T-helper 17 cell (primary cell): ENCODE measurements at places on chromosomes 7 and 10. TPM values are rescaled to one million over a fixed set of nuclear protein-coding genes. Genes with fewer than 3 reads are reported as not detected.

Gene EFCAB10
- total RNA-seq: 1.0 TPM

Gene PON3
- not detected for total RNA-seq

DNA sequence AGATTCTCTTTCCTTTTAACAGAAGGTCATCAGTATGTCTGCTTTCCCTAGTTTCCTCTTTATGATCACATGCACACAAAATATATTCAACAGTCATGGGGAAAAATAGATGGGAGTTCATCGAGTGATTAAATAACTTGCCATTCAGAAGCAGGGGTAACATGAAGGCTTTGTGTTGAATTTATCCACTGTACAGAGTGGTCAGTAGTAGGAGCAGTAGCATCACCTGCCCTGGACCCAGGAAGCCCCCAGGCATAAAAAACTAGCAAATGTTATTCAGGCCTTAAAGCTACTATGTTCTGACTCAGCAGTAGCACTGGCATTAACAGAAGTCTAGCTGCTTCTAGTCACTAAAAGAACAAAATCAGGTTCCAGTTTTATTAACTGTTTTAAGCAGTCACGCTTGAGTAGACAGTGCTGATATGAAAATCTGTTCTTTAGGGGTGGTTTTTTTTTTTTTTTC is 31.4 kb upstream of the FAM133B start:
- no peak for DNase-seq

Gene SERPINE1
- 0.32 TPM for total RNA-seq

GRCh38 chr10:29619241-29619669 is 15.5 kb downstream of the SVIL start:
- DNase-seq: no peak

Gene UCMA
- total RNA-seq: not detected

DNA sequence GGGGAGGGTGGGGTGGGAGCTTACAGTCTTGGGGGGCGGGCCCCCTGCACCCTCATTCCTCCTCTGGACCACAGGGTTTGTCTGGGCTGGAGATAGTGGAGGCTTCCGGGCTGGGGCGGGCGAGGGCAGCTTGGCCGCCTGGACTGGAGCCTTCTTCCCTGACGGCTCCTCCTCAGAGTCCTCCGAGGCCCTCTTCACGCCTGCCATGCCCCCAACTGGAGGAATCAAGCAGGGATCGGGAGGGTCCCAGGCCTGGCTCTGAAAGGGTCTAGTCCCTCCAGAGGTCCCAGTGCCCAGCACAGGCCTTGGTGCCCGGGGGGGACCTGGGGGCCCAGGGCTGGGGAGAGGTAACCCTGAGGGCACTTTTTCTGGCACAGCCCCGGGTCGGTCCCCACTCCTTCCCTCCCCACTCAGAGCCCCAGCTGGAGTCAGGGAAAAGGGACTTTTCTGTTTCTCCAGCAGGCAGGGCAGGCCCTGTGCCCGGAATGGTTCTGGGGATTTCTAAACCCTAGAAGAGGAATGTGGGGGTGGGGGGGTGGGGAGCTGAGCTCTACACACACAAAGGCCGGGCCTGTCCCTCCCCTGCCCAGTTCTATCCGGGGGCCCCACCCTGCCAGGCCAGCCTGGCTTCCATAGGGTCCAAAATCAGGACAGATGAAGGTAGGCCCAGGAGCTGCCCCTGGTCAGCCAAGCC is 11.6 kb downstream of the MICALL2 start:
- no peak for DNase-seq

Gene BICC1
- total RNA-seq: not detected

DNA sequence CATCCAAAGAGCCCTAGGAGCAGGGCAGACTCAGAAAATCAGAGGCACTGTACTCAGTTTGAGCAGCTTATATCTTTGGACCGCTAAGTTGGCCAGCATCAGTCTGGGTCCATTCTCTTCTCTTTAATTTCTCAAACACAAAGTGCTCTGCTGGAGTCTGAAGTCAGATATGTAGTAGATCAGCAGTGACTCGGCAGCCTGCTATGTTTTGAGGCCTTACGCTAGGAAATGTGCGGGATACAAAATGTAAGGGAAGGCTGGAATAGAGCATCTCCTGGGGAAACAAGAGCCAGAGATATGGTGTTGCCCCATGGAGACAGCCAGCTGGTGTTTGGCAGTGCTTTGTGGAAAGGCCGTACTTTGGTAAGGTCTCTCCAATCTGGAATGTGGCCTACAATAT is 60.6 kb upstream of the VKORC1L1 start:
- no peak for DNase-seq

Gene CHN2
- 3.8 TPM for total RNA-seq

Gene HIBADH
- total RNA-seq: 8.0 TPM

- DNase-seq: no peak
Observed at GRCh38 chr10:95315509-95315908, 24.7 kb upstream of the PDLIM1 start.
